ENCODE measurements at places on chromosomes 11 and 22.
A peak's percentile ranks its signal among the peaks of the same experiment; 100 is the strongest.

DNA sequence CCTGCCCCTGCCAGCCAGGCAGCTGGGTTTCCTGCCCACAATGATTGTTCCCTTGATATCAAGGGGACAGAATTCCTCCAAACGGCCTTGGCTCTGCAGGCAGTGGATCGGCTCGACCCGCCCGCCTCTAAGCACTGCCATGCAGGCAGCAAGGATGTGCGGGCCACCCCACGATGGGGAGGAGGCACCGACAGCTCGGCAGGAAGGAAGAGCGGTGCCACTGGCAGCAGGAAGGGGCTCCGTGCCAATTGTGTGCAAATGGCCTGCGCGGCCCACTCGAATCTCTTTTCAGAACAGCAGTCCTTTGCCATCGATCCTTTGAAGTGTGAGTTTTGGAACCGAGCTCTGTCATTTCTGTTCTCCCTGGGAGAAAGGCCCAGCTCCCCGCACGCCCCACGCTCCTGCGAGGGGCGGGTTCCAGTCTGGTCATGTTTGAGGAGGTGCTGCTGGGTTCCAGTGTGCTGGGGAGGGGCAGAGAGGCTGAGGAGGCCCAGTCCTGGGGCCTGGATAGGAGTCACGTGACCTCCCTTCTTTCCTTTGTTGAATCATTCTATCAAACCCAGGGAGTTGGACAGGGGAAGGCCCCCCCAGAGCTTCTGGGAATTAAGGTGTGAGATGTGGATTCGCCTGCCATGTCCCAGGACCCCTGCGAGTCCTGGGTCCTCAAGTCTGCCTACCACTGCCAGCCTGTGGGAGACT lies 406.0 kb downstream of the CTTN start:
- no peak for DNase-seq

DNA sequence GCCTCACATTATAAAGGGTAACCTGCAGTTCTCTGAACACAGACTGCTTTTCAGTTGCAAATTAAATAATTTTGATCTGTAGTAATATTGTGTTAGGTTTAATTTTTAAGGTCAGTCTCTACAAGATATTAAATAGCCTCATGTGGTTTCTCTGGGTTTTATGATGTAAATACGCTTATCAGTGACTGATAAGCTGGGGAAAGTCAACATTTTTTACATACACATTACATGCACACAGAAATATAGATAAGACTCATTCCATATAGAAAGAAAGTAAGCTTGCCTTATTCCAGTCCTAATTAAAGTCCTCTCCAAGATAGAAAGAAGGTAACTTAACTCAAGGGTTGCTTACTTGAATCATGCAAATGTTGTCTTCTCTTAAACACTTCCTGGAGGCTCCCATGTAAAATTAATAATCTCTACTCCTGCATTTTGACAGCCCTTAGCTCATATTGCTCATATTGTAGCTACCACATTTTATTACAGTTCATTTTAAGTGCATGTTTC lies 1.6 kb upstream of the OR5M3 start:
- no peak for DNase-seq

DNA sequence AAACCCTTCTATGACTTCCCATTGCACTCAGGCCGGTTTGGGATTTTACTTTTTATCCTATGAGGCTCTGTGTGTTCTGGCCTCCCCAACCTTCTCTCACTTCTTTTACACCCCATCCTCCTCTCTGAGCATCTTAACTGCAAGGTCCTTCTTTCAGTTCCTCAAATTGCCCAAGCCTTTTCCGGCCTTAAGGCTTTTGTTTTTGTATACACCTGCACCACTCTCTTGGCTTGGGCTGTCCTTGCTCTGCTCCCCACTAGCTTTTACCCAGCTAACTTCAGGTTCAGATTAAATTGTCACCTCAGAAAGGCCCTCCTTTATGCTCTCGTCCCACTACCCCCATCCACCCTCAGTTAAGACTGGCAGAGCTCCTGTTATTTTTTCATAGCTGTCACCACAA lies 55.5 kb downstream of the FAM83F start:
- DNase-seq: no peak

DNA sequence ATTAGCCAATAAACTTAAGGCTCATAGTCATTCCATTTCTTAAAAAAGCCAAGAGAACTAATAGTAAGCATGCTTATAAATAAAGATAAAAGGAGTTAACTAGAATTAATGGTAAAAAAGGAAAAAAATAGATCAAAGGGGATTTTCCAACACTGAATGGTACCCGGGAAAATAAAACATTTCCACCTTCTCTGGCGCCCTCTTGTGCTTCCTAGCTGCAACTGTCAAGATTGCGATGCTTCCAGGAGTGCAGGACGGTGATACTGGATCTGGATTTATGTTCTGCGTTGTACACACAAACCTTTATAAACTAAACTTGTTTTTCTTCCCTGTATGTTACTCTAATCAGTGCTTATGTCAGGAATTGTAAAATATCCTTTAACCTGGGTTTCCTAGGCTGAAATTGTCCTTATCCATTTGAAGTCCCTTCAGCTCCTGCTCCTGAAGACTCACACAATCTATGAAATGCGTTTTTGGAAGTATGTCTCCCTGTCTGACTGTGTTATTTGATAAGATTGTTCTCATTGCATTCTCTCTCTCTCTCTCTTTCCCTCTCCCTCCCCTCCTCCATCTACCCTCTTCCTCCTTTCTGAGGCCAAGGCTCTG lies 9.6 kb upstream of the HTATIP2 start:
- DNase-seq: no peak

DNA sequence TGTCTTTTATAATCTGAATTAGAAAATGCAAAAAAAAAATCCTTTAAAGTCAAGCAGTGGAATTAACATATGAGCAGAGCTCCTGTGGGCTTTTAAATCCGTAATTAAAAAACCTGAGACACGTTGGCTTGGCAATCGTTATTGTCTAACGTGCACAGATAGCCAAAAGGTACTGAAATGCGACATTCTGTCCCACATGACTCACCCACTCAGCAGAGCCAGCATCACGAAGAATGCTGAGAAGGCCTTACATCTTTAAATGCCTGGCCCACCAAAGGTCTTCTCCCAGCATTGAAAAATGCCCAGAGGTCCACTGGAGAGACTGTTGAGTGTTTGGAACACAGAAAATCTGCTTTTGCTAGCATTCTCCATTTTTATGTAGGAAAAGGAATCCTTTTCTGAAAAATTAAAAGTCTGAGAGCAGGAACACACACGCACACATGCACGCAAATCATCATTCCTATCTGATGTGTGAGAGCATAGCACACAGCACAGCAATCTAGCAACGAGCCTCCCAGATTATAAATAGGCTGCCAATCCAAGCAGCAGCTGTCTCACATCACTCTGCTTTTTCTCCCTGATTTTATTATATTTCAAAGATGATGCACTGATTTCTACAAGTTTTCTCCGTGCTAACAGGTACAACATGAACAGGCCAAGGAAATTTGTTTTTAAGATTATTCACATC lies 94.5 kb downstream of the PHF21A start:
- no peak for DNase-seq

DNA sequence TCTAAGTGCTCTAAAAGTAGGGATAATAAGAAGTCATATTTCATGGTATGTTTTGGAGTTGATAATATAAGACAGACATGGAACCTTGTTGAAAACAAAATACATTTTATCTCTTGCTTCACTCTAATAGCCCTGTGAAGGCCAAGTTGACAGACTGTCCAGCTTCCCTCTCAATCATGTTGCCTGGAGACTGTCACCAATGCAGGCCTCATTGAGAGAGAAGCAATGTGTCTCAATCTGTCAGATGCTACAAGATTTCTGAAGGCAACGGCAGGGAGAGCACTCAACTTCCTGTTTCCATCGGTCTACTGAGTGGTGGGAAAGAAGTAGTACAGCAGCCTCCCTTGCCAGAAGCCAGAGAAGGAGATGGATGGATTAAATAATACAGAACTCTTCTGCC lies 23.6 kb upstream of the FJX1 start:
- no peak for DNase-seq

DNA sequence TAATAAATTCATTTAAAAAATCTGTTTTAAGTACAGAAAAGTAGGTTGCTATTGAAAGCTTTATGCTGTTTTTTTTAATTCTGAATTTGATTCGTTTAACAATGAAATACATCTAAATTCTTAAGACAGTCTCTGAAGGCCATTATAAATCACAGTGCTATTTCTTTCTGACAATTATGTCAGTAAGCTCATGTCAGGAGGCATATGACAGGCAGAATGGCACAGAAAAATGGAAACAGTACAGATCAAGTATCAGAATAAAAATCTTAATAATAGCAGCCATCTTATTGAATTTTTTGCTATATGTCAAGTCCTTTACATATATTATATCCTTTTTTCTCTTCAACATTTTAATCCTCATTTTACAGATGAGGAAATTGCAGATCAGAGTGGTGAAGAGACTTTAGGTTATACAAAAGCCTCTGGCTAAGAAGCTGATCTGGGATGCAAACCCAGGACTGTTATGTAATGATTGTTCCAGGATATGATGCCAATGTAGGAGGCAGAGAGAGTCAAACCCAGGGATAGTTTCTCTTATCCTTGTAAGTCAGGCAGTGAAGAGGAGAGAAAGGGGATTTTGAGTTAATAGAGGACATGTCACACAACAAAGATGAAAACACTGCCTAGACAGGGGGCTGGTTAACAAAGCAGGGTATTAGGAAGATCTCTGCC lies 283.1 kb upstream of the CCDC90B start:
- no peak for DNase-seq

DNA sequence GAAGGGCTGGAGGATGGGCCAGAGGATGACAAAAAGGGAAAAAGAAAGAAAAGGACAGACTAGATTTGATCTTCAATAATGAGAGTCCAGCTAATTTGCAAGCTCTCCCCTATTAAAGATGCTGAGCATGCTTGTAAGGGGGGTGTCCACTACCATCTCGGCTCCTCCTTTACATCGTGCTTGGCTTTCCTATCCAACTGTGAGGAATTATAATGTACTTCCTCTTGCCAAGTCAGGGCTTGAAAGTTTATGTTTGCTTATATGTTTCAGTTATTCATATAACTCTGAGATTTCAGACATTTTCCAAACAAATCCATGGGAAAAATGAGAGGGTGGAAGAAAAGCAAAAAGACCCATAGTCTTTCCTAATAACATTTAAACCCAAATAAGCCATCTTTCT lies 387.1 kb downstream of the METTL15 start:
- no peak for DNase-seq

DNA sequence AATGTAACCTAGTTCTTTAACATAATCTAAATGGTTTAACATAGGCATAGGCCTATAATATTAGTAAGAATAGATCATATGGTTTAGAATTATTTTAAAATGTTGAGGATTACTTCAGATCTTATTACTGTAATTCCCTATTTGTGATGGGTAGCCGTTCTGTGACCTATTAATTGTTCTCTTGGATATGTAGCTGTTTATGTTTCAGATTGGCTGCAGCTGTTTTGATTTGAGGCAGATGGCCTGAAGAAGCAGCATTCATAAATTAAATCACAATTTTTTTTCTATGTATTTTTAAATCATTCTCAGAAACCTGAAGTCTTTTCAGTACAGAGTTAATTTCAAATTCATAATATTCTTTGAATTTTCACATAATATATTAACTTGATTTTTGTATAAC lies 104.5 kb downstream of the PDE3B start:
- no peak for DNase-seq

- DNase-seq: no peak
Measured at GRCh38 chr11:43833657-43834073, 47.0 kb upstream of the ALKBH3 start.

DNA sequence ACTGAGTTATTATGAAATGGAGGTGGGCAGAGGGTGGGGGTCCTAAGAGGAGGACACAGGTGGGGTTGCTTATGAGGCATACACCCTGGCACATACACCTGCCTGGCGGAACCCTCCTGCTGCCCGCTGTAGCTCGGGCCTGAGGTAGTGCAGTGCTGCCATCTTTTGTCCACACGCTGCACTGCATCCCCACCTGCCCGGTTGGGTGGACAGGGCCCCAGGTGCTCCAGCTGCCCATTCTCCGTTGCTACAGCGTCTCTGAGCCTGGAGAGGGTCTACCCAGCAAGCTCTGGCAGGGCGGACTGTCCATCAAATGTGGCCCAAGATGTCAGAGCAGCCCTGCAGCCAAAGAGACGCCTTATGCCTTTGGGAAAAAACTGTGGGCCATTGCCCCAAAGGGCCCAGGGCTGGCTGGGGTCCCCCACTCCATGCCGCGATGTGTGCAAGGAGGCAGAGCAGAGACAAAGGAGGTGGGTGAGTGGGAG lies 131.2 kb downstream of the BUD13 start:
- DNase-seq: peak; percentile 22

GRCh38 chr22:45546333-45547015 lies 43.8 kb downstream of the FBLN1 start:
- DNase-seq: no peak

GRCh38 chr11:122306831-122307391 lies 190.9 kb upstream of the BLID start:
- no peak for DNase-seq
